ENCODE measurements at places on chromosomes 3 and 15. TPM values are rescaled to one million over a fixed set of nuclear protein-coding genes. Genes with fewer than 3 reads are reported as not detected.

The CDHR4 gene
- 2.0 TPM for total RNA-seq

The GOLGA6D gene
- not detected for total RNA-seq

The VEPH1 gene
- 4.0 TPM for total RNA-seq

The EXD1 gene
- total RNA-seq = 0.70 TPM

The HRH1 gene
- 9.2 TPM for total RNA-seq

The ANKRD34C gene
- total RNA-seq = not detected

The PLA2G4D gene
- total RNA-seq = 1.4 TPM

The UBA5 gene
- total RNA-seq = 41.6 TPM

The CGNL1 gene
- total RNA-seq = 0.50 TPM

GRCh38 chr3:46797486-46797885 is 65.8 kb downstream of the MYL3 start:
- no peak for DNase-seq
- no peaks in the 10 kb centered on the region for H3K36me3 ChIP-seq
- peaks cover 4% of the 10 kb centered on the region for H3K27me3 ChIP-seq
- H3K27ac ChIP-seq = no peak overlapping the region
- no peaks in the 10 kb centered on the region for H3K4me1 ChIP-seq
- no peak overlapping the region for H3K4me3 ChIP-seq

DNA sequence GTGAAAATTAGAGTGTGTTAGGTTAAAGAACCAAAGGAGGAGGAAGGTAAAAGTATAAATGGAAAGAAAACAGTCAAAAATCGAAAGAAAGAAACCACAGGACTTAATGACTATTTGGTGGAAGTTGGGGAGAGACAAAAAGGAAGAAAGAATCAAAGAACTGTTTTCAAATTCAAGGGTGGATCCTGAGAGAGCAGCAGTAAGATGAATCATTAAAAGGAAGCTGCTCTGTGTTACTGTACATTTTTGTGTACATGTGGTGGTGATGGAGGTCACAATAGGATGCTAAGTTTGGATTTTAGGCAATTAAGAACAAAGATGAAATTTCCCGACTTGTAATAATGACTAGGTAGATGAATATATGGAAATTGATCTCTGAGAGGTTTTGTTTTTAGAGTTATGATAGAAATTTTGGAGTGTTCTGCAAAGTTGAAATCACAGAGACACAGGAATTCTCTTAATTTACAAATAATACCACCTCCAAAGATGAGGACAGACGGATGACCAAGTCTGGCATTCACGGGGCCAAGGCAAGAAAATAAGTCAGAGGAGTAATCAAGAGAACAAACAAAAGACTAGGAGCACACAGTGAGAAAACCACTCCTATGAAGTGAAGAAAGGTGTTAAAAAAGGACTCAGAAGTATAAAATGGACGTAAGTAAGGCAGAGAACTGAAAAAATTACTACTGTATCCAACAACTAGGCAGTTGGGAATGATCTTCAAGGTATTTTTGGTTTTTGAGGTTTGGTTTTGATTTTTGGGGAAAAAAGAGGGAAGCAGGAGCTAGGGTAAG is 7.1 kb downstream of the DHX36 start:
- H3K27ac ChIP-seq = 0 out of 2 replicates have a peak overlapping the region, but pooled peaks have one; percentile 7
- peaks cover 35% of the 10 kb centered on the region for H3K36me3 ChIP-seq
- no peak for DNase-seq
- H3K27me3 ChIP-seq = no peaks in the 10 kb centered on the region
- no peak overlapping the region for H3K4me3 ChIP-seq
- H3K4me1 ChIP-seq = peaks cover 12% of the 10 kb centered on the region

DNA sequence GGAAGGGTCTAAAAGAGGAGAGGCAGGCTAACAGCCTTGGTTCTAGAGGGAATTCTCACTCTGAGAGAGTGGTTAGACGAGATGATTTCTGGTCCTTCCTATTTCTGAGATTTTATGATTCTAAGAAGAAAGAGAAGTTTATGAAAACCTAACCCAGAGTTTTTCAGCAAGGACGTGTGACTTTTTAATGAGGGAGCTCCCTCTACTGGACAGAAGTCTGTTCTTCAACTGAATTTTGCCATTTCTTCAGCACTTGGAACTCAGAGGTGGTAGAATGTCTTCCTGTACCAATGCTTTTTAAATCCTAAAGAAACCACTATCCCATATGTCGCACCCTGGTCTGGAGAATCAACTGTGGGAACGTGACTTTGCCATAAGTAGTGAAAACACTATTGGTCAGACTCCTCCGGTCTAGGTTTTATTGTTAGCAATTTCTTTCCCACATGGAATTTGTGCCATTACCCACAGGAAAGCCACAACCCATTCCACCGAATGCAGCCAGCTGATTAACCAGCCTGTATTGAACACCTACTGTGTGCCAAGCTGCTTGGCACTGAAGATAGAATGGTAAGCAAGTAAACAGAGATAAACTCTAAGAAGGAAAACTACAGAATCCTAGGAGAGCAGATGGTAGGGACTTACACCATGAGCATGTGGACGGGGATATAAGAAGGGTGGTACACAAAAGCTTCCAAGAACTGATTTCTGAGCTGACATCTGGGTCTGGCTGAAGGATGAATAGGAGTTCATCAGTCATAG is 199.5 kb upstream of the LMCD1 start:
- no peak overlapping the region for H3K4me3 ChIP-seq
- H3K36me3 ChIP-seq = no peaks in the 10 kb centered on the region
- peak; percentile 8 for DNase-seq
- no peaks in the 10 kb centered on the region for H3K27me3 ChIP-seq
- H3K27ac ChIP-seq = no peak overlapping the region

- no peak overlapping the region for H3K27ac ChIP-seq
- DNase-seq = no peak
- H3K27me3 ChIP-seq = no peaks in the 10 kb centered on the region
- H3K4me3 ChIP-seq = no peak overlapping the region
- H3K36me3 ChIP-seq = no peaks in the 10 kb centered on the region
These were observed 653.6 kb downstream of the NAALADL2 start for GRCh38 chr3:175512700-175513099.

- DNase-seq = no peak
- no peaks in the 10 kb centered on the region for H3K4me1 ChIP-seq
- H3K4me3 ChIP-seq = no peak overlapping the region
- no peak overlapping the region for H3K27ac ChIP-seq
- no peaks in the 10 kb centered on the region for H3K36me3 ChIP-seq
These were observed 325.7 kb upstream of the RGMA start for GRCh38 chr15:93414576-93415231.

DNA sequence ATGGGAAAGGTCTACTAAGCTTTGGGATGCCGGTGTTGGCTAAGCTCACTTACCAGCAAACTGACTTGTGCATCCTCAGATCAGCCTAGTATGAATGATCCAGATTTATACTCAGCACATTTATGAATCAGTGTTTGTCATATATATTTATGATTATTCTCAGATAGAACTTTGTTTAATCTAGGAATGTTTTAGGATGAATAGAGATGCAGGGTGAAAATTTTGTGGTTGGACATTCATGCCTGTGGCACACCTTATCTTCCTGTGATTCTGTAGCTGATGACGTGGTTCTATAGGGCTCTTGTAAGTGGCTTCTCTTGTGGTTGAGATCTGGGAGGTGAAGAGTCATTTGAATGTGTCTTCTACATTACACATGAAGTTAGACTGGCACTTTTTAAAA is 11.4 kb downstream of the CDIN1 start:
- DNase-seq = no peak
- peaks cover 7% of the 10 kb centered on the region for H3K4me1 ChIP-seq
- peaks cover 9% of the 10 kb centered on the region for H3K36me3 ChIP-seq
- no peak overlapping the region for H3K27ac ChIP-seq
- H3K27me3 ChIP-seq = no peaks in the 10 kb centered on the region

DNA sequence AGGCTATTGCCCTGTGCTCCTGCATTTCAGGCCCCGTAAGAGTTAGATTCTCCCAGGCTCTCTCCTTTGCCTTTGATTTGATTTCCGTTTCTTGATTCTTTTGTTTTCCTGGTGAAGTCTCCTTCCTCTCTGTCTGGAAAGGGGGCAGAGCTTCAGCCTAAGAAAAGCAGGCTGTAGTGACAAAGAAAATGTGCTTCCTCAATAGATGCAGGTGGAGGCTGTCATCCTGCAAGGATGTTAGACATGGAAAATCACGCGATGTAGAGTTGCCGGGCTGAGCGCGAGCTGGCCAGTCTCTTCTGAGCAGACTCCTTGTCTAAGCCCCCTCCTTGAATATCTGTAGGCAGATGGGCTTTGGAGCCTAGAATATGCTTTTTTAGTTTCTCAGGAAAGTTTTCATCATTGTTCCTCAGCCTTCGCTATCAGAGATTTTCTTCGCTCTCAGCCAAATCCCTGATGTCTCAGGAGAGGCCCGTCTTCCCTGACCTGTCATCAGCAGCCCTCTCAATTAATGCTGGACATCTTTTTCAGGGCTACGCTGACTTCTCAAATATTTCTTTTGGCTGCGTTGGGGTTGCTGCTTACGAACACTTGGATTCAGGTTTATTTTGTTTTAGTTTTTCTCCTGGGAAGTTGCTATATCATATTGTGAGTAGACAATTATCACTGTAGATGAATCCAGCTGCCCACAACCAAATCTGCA is 163.6 kb downstream of the ITPR1 start:
- no peaks in the 10 kb centered on the region for H3K27me3 ChIP-seq
- H3K4me3 ChIP-seq = no peak overlapping the region
- H3K27ac ChIP-seq = no peak overlapping the region
- no peaks in the 10 kb centered on the region for H3K4me1 ChIP-seq
- DNase-seq = no peak
- no peaks in the 10 kb centered on the region for H3K36me3 ChIP-seq

DNA sequence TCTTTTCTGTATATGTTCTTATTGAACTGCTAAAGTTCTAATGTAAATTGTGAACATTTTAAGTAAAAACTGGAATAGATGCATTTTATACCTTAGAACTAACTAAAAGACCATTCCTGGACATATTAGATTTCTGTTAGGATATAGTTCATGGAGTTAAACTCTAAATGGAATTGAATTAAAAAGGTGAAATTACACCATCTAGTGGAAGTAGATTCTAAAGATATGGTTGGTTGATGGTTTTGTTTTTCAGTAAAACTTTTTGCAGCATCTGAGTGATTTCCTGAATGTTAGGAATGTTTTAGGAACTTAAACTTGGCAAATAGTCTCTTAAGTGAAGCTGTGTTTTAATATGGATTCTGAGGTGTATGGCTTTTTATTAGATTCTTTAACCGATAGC is 96.8 kb downstream of the SLMAP start:
- H3K27ac ChIP-seq = no peak overlapping the region
- no peak overlapping the region for H3K4me3 ChIP-seq
- no peaks in the 10 kb centered on the region for H3K27me3 ChIP-seq
- peaks cover under 1% of the 10 kb centered on the region for H3K36me3 ChIP-seq
- no peak for DNase-seq

- H3K4me3 ChIP-seq = no peak overlapping the region
- H3K36me3 ChIP-seq = no peaks in the 10 kb centered on the region
- DNase-seq = no peak
- H3K27me3 ChIP-seq = peaks cover 16% of the 10 kb centered on the region
- H3K4me1 ChIP-seq = no peaks in the 10 kb centered on the region
These were observed 1.4 kb downstream of the STARD9 start for GRCh38 chr15:42576776-42577175.

- no peak for DNase-seq
- H3K27ac ChIP-seq = no peak overlapping the region
- no peaks in the 10 kb centered on the region for H3K4me1 ChIP-seq
- no peaks in the 10 kb centered on the region for H3K27me3 ChIP-seq
- no peaks in the 10 kb centered on the region for H3K36me3 ChIP-seq
These were observed 113.1 kb downstream of the ABI3BP start for GRCh38 chr3:100880072-100880471.

- no peak for DNase-seq
- H3K4me3 ChIP-seq = no peak overlapping the region
- no peaks in the 10 kb centered on the region for H3K36me3 ChIP-seq
- H3K27ac ChIP-seq = no peak overlapping the region
These were observed 18.5 kb upstream of the CHCHD6 start for GRCh38 chr3:126685493-126685892.

DNA sequence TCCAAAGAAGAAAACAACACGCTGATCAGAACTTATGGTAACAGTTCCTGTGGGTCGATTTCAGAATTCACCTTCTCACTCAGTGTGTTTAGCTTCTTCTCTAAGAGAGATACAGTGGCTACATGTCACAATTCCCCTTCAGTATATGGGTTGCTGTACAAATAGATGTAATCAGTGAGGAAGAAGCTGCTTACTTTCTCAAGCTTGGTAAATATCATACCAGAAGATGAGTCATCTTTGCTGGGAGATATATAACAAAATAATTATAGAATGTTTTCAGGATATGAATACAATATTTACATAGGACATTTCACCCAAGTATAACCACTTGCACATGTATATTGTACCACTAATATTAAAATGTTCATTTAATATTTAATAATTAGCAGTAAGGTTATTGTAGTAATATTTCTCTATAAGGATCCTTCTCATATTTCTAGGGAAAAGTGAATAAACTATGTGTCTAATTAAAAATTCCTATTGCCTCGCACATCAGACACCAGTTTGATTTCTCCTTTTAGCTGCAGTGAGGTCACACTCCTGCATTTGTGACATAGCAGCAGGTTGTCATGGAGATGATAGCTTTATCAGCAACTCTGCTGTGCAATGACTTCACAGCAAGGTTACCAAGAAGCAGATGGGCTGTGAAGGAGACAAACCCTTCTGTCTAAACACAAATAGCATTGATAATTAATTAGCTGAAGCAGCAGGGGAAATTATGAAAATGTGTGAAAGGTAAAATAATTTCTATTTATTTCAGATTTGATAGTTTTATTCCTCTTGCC is 211.4 kb downstream of the TUSC7 start:
- no peak overlapping the region for H3K4me3 ChIP-seq
- no peaks in the 10 kb centered on the region for H3K4me1 ChIP-seq
- no peak for DNase-seq
- H3K27me3 ChIP-seq = no peaks in the 10 kb centered on the region
- no peaks in the 10 kb centered on the region for H3K36me3 ChIP-seq

- no peaks in the 10 kb centered on the region for H3K27me3 ChIP-seq
- no peak overlapping the region for H3K27ac ChIP-seq
- H3K36me3 ChIP-seq = no peaks in the 10 kb centered on the region
- H3K4me1 ChIP-seq = peaks cover 4% of the 10 kb centered on the region
- DNase-seq = no peak
- H3K4me3 ChIP-seq = no peak overlapping the region
These were observed 109.6 kb upstream of the THRB start for GRCh38 chr3:24604215-24604614.

DNA sequence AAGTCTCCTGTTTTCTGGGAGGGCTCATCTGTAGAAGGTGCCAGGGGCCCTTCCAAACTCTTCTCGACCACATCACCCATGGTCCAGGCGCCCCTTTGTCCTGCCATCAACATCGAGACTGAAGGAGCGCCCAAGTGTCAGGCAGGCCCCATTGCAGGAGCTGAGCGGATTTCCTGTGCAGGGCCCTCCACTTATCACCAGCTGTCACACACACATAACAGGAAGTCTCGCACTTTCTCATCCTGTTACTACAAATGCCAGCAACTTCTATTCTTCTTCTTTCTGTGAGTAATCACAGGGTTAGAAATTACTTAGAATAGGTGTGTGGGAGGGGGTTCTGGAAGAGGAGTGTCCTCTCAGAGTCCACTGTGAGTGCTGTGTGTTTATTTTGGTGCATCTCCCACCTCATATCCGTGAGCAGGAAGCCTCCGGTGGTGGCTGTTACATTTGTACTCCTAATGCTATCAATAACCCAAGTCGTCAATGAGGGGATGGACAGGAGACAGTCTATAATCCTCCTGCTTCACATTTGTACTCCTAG is at the start of gene KLHL6:
Gene KLHL6 (minus strand): TSS at position 166 of the 541 bp plus-strand sequence. CDS start 53 bp downstream, at position 113.
- no peak for DNase-seq
- no peaks in the 10 kb centered on the region for H3K36me3 ChIP-seq
- no peak within 1 kb of the TSS for H3K4me3 ChIP-seq
- no peak within 1 kb of the TSS for H3K27ac ChIP-seq

GRCh38 chr3:42357335-42357734 is 53.1 kb downstream of the LYZL4 start:
- no peaks in the 10 kb centered on the region for H3K27me3 ChIP-seq
- H3K4me3 ChIP-seq = no peak overlapping the region
- no peaks in the 10 kb centered on the region for H3K4me1 ChIP-seq
- DNase-seq = no peak
- no peaks in the 10 kb centered on the region for H3K36me3 ChIP-seq

Measured in PC-9 (cell line).